ENCODE measurements at places on chromosomes 4 and X.

DNA sequence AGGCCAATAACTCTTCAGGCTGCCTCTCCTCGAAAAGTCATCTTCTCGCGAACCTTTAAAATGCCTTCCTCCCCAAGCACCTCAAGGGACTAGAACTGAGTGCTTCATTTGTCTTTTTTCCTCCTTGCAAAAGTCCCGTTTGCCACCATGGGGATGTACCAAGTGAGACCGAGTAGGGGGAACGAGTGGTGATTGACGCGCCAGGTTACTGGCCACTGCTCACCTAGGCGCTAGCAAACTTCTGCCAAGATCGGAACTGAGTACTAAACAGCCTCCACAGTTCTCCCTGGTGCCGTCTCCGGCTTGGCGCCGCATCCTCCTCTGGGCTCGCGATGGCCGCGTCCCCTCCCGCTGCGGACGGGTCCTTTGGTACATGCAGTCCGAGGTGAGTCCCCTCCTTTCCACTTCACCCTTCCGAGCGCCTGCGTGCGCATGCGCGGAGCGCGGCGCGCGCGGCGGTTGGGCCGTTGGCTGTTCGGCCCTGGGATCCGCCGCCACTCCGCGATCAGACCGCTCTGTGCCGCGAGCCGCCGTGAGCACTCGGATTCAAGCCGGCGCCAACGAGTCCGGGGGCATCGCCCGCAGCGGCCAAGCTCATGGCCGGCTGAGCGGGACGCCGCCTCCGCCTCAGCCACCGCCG, at the start of gene CDK16:
Gene CDK16, plus strand, starts transcription at position 402 of the 640 bp plus-strand sequence. CDS start 4,877 bp downstream, outside the sequence.
- ATAC-seq, result peak; percentile 77

DNA sequence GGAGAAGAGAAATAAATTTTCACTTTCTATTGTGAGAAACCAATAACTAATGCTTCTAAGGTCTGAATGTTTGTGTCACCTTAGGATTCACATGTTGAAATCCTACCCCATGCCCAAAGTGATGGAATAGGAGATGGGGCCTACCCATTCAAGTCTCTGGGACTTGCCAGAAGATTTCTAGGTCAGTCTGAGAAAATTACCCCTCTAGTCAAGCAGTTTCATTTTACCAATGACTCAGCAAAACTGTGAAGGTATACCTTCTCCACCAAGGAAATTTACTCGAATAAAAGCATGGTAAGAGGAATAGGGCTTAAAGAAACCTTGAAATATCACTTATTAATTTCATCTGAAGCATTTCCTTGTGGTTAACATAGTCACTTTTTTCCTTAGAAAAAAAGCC, 23.5 kb upstream of the PAPSS1 start:
- no peak for ATAC-seq

DNA sequence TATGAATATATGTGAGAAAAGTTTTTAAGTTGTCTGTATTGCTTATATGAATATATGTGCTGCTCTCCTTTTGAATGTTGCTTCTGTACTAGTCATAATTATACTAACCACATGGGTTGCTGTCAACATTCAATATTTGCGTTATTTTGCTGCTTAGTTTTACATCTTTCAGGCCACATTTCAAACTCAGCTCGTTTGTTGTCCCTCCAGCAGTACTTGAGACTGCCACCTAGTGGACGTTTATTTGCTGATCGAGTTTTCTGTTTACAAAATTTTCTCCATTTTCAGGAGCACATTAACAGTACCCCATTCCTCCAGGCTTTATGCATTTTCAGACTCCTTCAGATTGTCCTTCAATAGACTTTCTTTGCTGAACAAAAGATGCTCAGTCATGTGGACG, 75.8 kb downstream of the NUDT11 start:
- ATAC-seq, result no peak

DNA sequence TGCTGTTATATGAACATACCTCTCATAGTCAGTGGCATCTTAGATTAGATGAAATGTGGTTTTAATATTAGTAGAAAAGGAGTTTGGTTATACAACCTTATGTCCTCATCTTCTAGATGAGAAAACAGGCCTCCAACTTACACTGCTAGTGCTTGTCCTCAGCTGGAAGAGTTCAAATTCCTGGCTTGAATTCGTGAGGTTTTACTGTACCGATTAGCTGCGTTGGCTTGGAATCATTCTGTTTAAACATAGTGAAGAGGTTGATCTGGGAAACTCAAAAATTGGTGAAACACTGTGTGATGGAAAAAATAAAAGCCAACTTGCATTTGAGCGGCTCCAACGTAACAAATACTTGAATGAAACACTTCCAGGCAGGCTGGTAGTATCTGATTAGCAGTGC, 81.0 kb downstream of the LNX1 start:
- no peak for ATAC-seq

DNA sequence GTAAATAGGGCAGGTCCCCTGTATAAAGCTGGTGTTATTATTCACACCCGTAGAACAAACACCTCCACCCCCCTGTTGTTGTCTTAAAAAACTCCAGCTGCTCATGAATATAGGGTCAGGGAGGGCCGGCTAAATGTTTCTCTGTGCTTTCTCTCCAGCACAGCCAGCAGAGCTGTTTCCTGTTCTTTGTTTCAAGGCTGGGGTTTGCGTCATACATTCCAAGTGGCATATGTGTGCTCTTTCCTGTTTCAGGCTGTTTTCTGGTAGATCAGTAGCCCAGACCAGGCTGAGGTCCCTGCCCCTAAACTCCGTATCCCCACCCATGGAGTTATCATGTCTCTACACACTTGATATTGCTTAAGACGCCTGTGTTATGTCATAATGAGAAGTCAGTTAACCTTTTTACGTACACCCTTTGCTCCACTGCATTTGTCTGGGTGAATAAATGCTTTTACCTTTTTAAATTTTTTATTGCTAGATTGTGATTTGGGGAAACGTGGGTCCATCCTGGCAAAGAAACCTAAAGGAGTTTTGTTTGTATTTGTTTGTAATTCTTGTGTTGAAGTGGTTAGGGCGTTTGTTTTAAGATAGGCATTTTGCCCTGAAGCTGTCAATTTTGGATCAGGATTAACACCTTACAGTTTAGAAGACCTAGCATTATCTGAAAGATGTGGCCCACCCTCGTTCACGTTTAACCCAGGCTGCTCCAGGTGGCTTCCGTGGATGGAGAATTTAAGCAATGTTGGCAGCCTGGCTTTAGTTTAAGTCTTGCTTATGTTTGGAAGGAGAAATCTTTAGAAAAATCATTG, 3.3 kb downstream of the KLF3 start:
- ATAC-seq, result peak; percentile 63

GRCh38 chr4:54050214-54050904, 14.0 kb downstream of the CHIC2 start:
- no peak for ATAC-seq

GRCh38 chr4:87977521-87978278, 2.2 kb downstream of the SPP1 start:
- no peak for ATAC-seq

All from gastroesophageal sphincter (tissue), 4 donors.